GM04504 (cell line): ENCODE measurements at places on chromosomes 7 and 10.
A peak's percentile ranks its signal among the peaks of the same experiment; 100 is the strongest.

DNA sequence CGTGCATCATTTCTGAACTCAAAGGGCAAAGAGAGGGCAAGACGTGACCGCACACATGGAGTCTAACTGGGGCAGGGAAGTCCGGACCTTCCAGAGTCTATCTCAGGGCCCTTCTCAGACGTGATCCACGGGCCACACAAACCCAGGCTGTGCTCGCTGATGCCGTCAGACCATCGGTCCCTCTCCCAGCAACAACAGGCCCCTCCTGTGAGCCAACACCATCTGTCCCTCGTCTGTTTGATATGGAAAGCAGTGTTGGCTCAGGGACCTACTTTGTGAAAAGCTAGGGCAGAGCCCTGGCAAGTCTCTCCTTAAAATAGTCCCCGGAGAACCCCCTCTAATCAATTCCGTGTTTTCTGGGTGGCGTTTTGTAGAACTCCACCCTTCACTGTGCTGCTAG, 208.8 kb downstream of the TCERG1L start:
- no peak for DNase-seq

- DNase-seq: peak; percentile 44
Observed at GRCh38 chr10:42866115-42866995, 83.8 kb downstream of the BMS1 start.

- DNase-seq: no peak
Observed at GRCh38 chr10:130929422-130930325, 381.8 kb downstream of the TCERG1L start.

- DNase-seq: no peak
Observed at GRCh38 chr10:104582602-104582951, 58.5 kb upstream of the SORCS3 start.

- DNase-seq: no peak
Observed at GRCh38 chr10:11293332-11293731, 275.7 kb downstream of the CELF2 start.

DNA sequence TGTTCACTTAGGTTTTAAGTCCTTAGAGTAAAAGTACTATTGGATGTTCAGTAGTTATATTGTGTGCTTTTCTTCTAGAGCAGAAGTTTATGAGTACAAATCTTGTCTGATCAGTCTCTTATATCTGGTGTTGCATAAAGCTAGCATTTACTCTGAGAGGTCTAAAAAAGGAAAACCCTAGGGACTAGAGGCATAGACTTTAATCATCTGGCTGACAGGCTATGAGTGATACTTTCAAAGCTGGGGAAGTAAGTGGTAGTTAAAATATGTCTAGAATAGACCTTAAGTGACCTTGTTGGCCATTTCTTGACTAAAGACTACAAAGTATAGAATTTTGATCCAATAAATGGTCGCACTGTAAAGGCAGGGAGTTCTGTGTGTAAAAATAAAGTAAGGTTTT, 32.9 kb upstream of the PHYHIPL start:
- DNase-seq: no peak

DNA sequence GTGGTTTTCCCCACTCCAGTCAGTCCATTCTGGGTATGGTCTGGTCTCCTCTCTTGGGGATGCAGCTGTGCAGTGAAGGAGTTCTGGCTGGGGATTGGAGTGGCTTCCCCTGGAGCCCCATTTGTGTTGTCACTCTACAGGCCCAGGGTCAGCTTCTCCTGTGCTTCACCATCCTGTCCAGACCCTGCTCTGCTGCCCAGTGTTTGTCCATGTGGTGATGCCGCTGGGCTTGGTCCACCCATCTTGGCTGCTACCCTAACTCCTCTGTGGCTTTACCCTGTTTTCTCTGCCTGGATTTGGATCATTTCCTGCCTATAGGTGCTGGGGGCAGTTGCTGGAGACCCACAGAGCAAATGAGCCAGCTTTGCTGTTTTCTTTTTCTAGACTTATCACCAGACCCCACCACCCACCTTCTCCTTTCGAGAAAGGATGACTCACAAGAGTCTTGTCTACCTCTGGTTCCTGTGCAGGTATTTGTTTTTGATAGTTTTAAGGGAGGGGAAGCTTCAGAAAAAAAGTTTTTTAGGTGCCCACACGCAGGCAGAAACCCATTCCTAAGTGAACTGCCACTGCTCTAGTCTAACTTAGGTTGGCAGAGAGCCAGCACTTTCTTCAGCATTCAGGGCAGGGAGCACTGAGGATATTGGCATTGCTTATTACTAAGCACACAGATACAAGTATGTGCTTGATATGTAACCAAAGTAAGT, 8.5 kb downstream of the ZDHHC16 start:
- no peak for DNase-seq

GRCh38 chr7:35448486-35448885, 194.6 kb upstream of the TBX20 start:
- no peak for DNase-seq

DNA sequence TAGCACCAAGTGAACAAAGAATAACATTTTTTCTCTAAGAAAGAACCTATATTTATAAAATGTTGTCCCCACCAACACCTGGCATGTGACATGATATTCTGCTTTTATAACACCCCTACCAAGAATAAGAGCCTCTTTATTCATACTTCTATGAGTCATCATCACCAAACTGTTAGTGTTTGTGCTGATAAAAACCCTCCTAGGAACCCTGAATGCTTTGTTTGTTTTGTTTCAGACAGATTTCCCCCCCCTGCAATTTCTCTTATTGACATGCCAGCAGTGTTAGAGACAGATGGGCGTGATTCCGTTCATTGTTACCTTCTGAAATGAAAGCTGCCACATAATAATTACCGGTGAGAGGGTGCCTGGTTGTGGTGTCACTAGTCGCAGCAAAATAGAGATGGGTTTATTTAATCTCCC, 651.1 kb downstream of the SORCS1 start:
- DNase-seq: no peak

GRCh38 chr7:16646472-16647072, 591 bp downstream of the BZW2 start:
- no peak for DNase-seq

DNA sequence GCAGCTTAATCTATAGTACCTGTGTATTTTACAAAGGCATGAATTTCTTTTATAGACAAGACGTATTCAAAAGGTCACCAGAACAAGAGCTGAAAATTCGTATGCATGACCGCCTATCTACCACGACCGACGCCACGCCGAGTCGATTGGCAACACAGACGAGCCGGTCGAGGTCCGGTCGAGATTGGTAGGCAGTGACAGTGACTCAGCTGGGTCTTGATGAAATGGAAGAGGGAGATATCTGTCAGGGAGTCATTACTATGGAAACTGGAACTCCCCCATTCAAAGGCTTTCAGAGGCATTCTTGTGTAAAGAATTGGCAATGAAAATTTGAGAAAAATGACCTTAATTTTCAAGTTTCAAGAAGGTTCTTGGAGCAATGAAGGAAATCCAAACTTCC, 2.1 kb downstream of the ATP5MK start:
- DNase-seq: no peak
